GM12878 (cell line): ENCODE measurements at places on chromosomes 5 and 9.

- no peaks in the 10 kb centered on the region for H3K27me3 ChIP-seq
- no peaks in the 10 kb centered on the region for H3K4me1 ChIP-seq
- H3K27ac ChIP-seq: no peak overlapping the region
- no peak for DNase-seq
Observed at GRCh38 chr5:170176916-170177315, 55.9 kb upstream of the C5orf58 start.

GRCh38 chr9:90331826-90332575 lies 310.6 kb downstream of the DIRAS2 start:
- H3K27me3 ChIP-seq: no peaks in the 10 kb centered on the region
- no peak overlapping the region for H3K4me3 ChIP-seq
- H3K36me3 ChIP-seq: no peaks in the 10 kb centered on the region
- H3K27ac ChIP-seq: no peak overlapping the region
- no peaks in the 10 kb centered on the region for H3K4me1 ChIP-seq
- DNase-seq: no peak

GRCh38 chr5:77845324-77845646 lies 69.1 kb upstream of the TBCA start:
- peaks cover 2% of the 10 kb centered on the region; the same call in 1 of the 2 replicates for H3K27me3 ChIP-seq
- H3K4me3 ChIP-seq: no peak overlapping the region
- H3K27ac ChIP-seq: no peak overlapping the region
- no peaks in the 10 kb centered on the region; the same call in 1 of the 2 replicates for H3K4me1 ChIP-seq
- H3K36me3 ChIP-seq: no peaks in the 10 kb centered on the region

- H3K27me3 ChIP-seq: no peaks in the 10 kb centered on the region
- H3K27ac ChIP-seq: no peak overlapping the region
- DNase-seq: no peak
- H3K4me1 ChIP-seq: no peaks in the 10 kb centered on the region
- no peak overlapping the region for H3K4me3 ChIP-seq
Observed at GRCh38 chr9:124889006-124889405, 27.1 kb downstream of the ARPC5L start.

DNA sequence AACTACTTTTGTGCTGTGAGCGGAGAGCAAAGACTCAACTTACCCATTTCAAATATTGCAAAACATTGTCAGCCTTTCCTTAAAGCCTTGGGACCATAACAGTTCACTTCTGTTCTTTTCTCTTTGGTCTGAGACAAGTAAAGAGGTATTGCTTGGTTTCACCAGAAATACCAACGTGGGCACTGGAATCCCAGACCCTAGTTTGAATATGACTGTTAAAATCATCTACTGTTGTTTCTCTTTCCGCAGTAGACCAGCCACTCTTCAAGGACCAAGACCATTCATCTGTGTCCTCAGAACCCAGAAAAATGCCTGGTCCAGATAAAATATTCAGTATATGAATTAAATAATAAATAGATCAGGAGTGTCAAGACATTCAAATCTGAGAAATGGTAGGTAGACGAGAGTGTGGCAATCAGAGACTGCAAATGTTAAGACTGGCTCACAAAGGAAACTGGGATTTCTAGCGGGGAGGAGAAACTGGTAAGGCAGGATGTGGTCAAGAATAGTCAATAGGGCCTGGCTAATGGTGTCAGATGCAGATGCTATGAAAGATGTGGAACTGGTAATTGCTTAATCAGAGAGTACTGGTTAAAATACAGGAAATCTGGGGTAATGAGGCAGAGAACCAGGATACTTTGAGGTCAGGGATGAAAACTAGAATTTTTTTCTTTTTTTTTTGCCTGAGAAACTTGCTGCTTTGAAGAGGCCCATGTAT lies 82.1 kb upstream of the IL33 start:
- peaks cover 15% of the 10 kb centered on the region for H3K4me1 ChIP-seq
- no peaks in the 10 kb centered on the region for H3K36me3 ChIP-seq
- H3K27ac ChIP-seq: no peak overlapping the region; the same call in 1 of the 2 replicates
- peak; percentile 69 for DNase-seq
- H3K27me3 ChIP-seq: no peaks in the 10 kb centered on the region

DNA sequence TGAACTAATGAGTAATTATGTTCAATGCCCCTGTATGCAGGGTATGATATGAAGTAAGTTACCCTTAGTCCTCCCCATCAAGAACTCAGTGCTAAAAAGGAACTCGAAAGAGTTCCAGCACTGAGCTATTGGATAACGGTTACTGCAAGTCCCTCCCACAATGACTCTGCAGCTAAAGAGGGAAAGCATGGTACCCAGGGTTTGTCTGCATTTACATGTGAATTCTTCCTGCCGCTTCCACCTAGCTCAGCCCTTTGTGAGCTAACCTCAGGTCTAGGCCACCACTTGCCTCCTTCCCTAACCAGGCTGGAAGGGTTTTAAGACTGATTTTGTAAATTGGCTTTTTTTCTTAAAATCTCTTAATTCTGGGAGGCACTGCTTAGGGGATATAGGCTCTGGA lies 376.8 kb downstream of the EBF1 start:
- DNase-seq: no peak
- no peaks in the 10 kb centered on the region for H3K36me3 ChIP-seq
- H3K4me1 ChIP-seq: no peaks in the 10 kb centered on the region
- H3K27me3 ChIP-seq: no peaks in the 10 kb centered on the region

DNA sequence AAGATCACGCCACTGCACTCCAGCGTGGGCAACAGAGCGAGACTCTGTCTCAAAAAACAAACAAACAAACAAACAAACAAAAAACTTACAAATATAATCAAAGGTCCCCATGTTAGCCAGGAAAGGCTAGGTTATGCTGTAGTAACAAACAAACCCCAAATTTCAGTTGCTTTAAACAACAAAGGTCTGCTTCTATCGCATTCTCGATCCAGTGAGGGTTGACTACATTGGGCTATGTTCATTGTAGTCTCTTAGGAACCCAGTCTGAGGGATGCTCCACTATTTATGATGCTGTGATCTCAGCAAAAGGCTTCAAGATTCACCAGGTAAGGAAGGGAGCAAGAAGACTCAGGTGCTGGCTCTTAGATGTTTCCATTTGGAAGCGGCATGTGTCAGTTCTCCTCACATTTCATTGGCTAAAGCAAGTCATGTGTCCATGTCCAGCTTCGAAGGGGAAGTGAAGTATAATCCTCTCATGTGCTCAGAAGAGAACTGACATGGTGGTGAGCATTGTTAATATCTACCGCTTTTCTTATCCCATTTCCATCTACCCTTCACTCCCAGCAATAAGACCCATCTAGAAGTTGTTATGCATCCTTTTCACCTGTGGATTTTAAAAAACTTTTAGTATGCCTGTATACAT lies 26.5 kb upstream of the NEK6 start:
- H3K4me1 ChIP-seq: no peaks in the 10 kb centered on the region
- H3K27me3 ChIP-seq: no peaks in the 10 kb centered on the region
- DNase-seq: no peak
- H3K4me3 ChIP-seq: no peak overlapping the region

DNA sequence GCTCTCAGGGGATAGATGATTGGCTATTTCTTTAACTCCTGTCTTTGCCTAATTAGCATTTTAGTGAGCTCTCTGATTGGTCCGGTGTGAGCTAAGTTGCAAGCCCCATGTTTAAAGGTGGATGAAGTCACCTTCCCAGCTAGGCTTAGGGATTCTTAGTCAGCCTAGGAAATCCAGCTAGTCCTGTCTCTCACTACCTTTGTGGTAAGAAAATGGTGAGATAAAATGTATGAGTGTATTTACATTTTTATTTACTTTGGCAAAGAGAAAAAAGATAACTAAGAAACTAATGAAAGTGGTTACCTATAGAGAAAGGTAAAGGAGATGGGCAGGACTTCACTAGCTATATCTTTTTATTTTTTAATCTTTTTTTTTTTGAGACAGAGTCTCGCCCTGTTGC lies 146.8 kb downstream of the RFK start:
- H3K27me3 ChIP-seq: no peaks in the 10 kb centered on the region
- H3K27ac ChIP-seq: no peak overlapping the region
- no peaks in the 10 kb centered on the region for H3K36me3 ChIP-seq
- no peak overlapping the region for H3K4me3 ChIP-seq

- DNase-seq: no peak
- H3K4me3 ChIP-seq: no peak overlapping the region
- no peaks in the 10 kb centered on the region for H3K4me1 ChIP-seq
- H3K36me3 ChIP-seq: no peaks in the 10 kb centered on the region
- no peaks in the 10 kb centered on the region for H3K27me3 ChIP-seq
Observed at GRCh38 chr5:65307088-65307487, 174.6 kb downstream of the ADAMTS6 start.

- DNase-seq: no peak
- H3K4me3 ChIP-seq: no peak overlapping the region
- no peaks in the 10 kb centered on the region; the same call in 1 of the 2 replicates for H3K4me1 ChIP-seq
- no peak overlapping the region for H3K27ac ChIP-seq
Observed at GRCh38 chr9:130351343-130351742, 85.8 kb downstream of the HMCN2 start.

- H3K27ac ChIP-seq: no peak overlapping the region
- no peaks in the 10 kb centered on the region for H3K4me1 ChIP-seq
- DNase-seq: no peak
- no peaks in the 10 kb centered on the region for H3K27me3 ChIP-seq
- no peaks in the 10 kb centered on the region for H3K36me3 ChIP-seq
Observed at GRCh38 chr5:180084638-180085561, 13.3 kb upstream of the RNF130 start.

GRCh38 chr9:20790721-20791120 lies 106.7 kb downstream of the FOCAD start:
- DNase-seq: no peak
- no peak overlapping the region for H3K27ac ChIP-seq
- no peak overlapping the region for H3K4me3 ChIP-seq
- H3K36me3 ChIP-seq: peaks cover 5% of the 10 kb centered on the region; the same call in 1 of the 2 replicates
- H3K27me3 ChIP-seq: no peaks in the 10 kb centered on the region

- peaks cover 4% of the 10 kb centered on the region; the same call in 1 of the 2 replicates for H3K4me1 ChIP-seq
- 0 out of 2 replicates have a peak, but pooled peaks cover 2% of the 10 kb centered on the region for H3K36me3 ChIP-seq
- no peak for DNase-seq
Observed at GRCh38 chr5:157740229-157740610, 3.3 kb upstream of the LSM11 start.

DNA sequence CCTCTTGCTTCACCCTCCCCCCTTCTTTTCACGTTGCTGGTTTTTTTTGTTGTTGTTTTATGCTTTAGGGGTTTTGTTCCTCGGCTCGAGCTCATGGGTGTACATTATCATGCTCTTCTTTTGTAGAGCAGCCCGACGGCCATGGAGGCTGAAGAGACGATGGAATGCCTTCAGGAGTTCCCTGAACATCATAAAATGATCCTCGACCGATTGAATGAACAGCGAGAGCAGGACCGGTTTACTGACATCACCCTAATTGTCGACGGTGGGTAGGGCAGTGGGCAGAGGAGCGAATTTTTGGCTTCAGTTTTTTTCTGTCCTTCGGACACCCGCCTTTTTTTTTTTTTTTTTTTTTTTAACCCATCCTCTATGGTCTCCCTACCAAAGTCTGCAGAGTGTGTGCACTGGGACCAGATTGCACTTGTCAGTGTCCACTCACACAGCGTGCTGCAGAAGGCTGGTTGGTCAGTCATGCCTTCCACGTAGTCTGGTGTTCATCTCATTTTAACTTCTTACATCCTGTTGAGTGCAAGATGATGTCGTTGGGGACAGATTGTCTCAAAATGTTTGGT lies 1.3 kb downstream of the ZNF131 start:
- H3K4me1 ChIP-seq: peaks cover 10% of the 10 kb centered on the region
- no peaks in the 10 kb centered on the region for H3K27me3 ChIP-seq
- no peak for DNase-seq
- H3K27ac ChIP-seq: peak overlapping the region; percentile 94

DNA sequence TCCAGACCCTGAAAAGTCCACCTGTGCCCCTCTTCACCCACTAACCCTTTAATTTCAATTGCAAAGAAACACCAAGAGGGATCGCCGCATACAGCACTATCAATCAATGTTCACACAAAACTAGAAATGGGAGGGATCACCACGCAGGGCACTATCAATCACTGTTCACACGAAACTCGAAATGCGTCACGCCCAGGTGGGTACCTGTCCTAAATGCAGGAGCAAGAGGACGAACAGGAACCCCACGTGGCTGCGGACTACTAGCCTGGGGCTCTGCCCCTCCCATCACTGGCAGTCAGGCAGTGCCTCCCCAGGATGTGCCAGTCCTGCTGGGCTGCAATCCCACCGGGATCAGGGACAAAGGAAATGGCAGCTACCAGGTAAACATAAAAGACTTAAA lies 28.2 kb downstream of the RASGEF1C start:
- H3K27ac ChIP-seq: no peak overlapping the region
- H3K4me1 ChIP-seq: no peaks in the 10 kb centered on the region
- H3K36me3 ChIP-seq: no peaks in the 10 kb centered on the region
- DNase-seq: no peak

GRCh38 chr9:336039-336438 lies 121.4 kb downstream of the DOCK8 start:
- no peak overlapping the region for H3K27ac ChIP-seq
- H3K4me3 ChIP-seq: no peak overlapping the region
- no peak for DNase-seq
- no peaks in the 10 kb centered on the region for H3K4me1 ChIP-seq

DNA sequence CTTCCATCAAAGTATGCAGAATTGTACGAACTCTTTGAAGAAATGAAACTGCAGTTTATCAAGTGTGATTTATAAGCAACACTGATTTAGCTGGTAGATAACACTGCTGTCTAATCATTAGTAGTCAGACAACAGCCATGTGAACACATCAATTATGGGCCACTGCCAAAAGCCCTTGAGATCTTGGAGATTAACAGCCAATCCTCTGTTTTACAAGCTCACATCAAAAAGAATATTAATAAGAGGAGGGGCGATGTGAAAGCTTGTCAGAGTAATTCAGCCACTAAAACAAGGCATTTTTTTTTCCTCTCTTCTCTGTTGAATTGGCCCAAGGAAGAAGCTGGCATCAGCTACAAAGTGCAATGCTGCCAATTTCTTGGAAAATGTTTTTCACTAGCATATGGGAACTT lies 28.1 kb downstream of the ZNF608 start:
- no peak overlapping the region for H3K27ac ChIP-seq
- no peaks in the 10 kb centered on the region for H3K27me3 ChIP-seq
- no peaks in the 10 kb centered on the region for H3K36me3 ChIP-seq
- H3K4me3 ChIP-seq: no peak overlapping the region

GRCh38 chr9:100240512-100240911 lies 112.2 kb downstream of the TEX10 start:
- DNase-seq: no peak
- no peaks in the 10 kb centered on the region for H3K27me3 ChIP-seq
- no peak overlapping the region for H3K4me3 ChIP-seq
- no peaks in the 10 kb centered on the region for H3K36me3 ChIP-seq
- H3K27ac ChIP-seq: no peak overlapping the region

DNA sequence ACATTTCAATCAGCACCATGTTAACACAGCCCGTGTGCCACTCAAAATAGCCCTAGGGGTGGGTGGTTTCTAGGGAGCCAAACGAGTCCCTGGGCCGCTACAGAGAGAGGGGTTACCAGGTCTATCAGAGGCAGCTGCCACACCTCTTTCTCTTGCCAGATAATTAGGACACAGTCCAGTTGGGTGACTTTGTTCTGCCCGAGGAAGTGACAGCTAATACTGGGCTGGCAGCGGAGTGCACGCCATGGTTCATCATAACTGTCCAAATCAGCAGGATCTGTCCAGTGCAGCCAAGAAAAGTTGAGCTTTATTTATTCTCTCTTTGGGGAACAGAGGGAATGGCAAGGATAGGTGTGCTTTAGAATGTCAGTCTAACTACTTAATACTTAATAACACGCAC lies 583.8 kb downstream of the BRINP1 start:
- H3K4me1 ChIP-seq: no peaks in the 10 kb centered on the region
- no peak for DNase-seq
- no peaks in the 10 kb centered on the region for H3K27me3 ChIP-seq
- no peak overlapping the region for H3K27ac ChIP-seq
- no peaks in the 10 kb centered on the region for H3K36me3 ChIP-seq
- H3K4me3 ChIP-seq: no peak overlapping the region

- no peak overlapping the region for H3K27ac ChIP-seq
- no peaks in the 10 kb centered on the region for H3K27me3 ChIP-seq
- H3K4me3 ChIP-seq: no peak overlapping the region
- no peak for DNase-seq
Observed at GRCh38 chr5:98975223-98975622, 46.4 kb upstream of the CHD1 start.
